ENCODE measurements at places on chromosomes 2 and 18. TPM values are rescaled to one million over a fixed set of nuclear protein-coding genes. Genes with fewer than 3 reads are reported as not detected.

The SLC9A2 gene
- not detected for total RNA-seq

The PCARE gene
- total RNA-seq = not detected

The SMAD2 gene
- 383 TPM for total RNA-seq

DNA sequence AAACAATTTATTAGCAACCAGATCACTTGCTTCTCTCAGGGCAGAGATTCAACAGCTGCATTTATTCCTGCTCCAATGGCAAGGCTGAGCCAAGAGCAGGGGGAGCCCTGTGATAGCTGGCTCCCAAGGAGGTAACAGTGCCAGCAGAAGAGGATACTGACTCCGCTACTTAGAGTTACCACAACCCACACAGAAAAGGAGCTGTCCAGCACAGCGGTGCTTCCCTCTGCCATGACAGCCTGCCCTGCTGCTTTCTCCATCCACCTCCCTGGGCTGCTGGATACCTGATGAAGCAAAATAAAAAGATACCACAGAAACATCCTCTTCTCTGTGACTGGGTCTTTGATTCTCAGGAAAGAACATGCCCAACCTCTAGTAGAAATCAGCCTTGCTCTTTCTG, 467.2 kb downstream of the LRRTM4 start:
- DNase-seq = no peak

GRCh38 chr2:65661980-65662653, 229.7 kb upstream of the SPRED2 start:
- no peak for DNase-seq

DNA sequence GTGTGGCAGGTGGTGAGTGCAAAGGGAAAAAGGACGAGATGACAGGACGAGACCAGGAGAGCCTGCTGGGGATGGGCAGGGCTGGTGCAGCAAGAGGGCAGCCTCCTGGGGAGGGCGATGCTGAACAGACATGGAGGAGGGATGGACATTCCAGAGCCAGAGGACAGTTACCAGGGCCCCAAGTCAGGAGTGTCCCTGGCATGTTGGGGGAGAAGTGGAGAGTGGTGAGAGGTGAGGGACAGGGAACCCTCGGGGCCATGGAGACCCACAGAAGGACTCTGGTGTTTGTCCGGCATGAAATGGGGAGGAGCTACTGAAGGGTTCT, 19.0 kb downstream of the MTERF4 start:
- DNase-seq = no peak

- no peak for DNase-seq
Measured at GRCh38 chr2:148745151-148745851, 100.8 kb downstream of the EPC2 start.

All from activated T-helper 1 cell treated with anti-CD3 and anti-CD28 coated beads, Interleukin-12 subunit alpha, Interleukin-12 subunit beta, Interleukin-2, Interleukin-4 antibody, amounts not matched to agents 30 ng/mL and 10 ng/mL and 1 ng/mL, durations not matched to agents 14 hours and 24 hours and 36 hours (primary cell).